ENCODE measurements at places on chromosomes 2 and 18.
A peak's percentile ranks its signal among the peaks of the same experiment; 100 is the strongest.

DNA sequence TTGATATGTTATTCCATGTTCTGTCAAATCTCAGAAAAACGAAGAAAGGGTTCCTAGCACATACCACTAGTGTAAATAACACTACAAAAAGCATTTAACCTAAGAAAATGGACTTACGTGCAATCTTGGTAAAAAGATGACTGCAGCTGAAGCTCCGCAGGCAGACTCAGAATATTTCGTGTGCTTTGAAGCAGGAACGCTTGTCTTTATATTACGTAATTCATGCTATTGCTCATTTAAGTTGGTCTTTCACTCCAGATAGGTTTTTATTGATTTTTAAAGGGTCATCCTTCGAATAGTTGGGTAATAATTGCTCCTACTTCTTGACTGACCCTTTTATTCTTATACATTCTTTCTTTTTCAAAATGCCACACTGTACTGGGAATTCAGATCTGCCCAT is 44.0 kb downstream of the ID2 start:
- DNase-seq, result no peak

GRCh38 chr2:59881218-59881617 is 672.2 kb downstream of the BCL11A start:
- DNase-seq, result no peak

- DNase-seq, result no peak
Measured at GRCh38 chr2:204692790-204693189, 147.5 kb downstream of the PARD3B start.

GRCh38 chr2:119713819-119714490 is 35.0 kb downstream of the TMEM177 start:
- DNase-seq, result no peak

DNA sequence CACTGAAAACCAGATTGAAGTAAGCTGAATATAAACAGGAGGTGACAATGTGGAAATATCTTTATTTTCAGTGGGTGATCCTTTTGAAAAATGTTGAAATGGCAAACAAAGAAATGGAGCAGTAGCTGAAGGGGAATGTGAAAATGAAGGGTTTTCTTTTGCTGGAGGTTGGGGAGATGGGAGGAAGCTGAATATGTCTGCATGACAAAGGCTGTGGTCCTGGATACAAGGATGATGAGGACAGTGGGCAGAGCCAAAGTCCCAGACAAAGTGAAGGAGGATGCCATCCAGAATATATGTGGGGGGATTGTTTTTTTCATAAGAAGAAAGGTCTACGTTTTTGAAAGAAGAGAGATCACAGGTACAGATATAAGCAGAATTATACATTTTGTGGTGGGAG is 6.7 kb downstream of the ALS2 start:
- DNase-seq, result no peak

GRCh38 chr2:219474285-219475060 is 24.2 kb upstream of the GMPPA start:
- no peak for DNase-seq

GRCh38 chr2:207082619-207083018 is 83.1 kb downstream of the KLF7 start:
- no peak for DNase-seq

DNA sequence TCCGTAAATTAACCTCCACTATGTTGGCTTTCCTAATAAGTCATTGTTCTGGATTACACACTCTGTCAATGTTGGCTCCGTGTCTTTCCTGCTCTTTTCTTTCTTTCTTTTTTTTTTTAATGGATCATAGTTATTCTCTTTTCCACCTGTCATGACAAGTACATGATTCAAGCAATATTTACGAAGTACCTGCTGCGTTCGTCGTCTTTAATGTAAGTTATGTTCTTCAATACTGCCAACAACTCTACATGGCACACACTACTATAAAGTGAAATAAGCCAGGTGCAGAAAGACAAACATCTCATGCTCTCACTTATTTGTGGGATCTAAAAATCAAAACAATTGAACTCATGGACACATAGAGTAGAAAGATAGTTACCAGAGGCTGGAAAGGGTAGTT is 239.1 kb downstream of the SCG2 start:
- DNase-seq, result no peak

DNA sequence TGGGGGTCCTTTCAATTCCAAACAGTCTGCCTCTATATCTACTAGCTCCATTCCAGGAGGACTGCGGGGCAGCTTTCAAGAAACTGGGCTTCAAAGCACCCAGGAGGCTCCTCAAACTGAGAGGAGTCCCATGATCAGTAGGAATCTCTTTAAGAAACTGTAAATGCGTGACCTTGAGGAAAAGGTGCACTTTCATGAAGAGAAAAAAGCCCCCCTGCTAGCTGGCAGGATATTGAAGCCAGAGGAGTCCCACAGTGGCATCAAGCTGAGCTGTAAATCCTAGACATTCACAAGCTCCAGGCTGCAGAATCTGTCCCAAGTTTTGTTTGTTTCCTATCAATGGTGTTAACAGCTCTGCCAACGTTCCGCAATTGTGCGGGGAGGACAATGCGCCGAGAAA is 790.1 kb downstream of the SLC4A3 start:
- DNase-seq, result no peak

DNA sequence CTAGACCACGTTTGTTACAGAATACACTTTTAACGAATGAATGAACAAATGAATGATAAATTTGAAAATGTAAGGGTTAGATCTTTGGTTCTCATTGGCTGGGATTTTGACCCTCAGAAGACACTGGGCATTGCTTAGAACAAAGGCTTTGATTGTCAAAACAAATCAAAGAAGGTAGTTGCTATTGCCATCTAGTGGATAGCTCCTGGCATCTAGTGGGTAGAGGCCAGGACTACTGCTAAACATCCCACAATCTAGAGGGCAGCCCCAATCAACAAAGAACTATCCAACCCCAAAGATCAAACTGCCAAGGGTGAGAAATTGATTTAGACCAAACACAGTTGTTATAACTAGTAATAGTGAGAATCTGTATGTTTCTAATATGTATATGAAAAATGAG is 552.3 kb downstream of the KCNJ3 start:
- peak; percentile 8 for DNase-seq

- DNase-seq, result no peak
Measured at GRCh38 chr2:197196541-197197180, 113.9 kb downstream of the ANKRD44 start.

DNA sequence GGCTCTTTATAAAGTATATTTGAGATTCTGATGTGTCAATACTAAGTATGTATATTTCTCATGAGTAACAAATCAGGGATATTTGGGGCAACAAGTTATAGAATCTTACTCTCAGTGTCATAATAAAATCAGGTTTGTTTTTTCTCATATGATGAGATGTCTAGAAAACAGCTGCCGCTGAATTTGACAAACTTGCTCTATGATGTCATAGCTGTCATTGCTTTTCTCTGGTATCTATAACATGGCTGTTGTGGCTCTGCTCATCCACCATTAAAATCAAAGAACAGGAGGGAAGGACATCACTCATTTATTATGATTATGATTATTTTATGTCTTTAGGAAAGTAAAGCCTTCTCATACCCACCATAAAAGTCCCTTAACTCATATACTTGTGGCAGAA is 417.2 kb upstream of the LRRTM4 start:
- no peak for DNase-seq

GRCh38 chr2:182646763-182647498 is 69.1 kb upstream of the DNAJC10 start:
- no peak for DNase-seq

DNA sequence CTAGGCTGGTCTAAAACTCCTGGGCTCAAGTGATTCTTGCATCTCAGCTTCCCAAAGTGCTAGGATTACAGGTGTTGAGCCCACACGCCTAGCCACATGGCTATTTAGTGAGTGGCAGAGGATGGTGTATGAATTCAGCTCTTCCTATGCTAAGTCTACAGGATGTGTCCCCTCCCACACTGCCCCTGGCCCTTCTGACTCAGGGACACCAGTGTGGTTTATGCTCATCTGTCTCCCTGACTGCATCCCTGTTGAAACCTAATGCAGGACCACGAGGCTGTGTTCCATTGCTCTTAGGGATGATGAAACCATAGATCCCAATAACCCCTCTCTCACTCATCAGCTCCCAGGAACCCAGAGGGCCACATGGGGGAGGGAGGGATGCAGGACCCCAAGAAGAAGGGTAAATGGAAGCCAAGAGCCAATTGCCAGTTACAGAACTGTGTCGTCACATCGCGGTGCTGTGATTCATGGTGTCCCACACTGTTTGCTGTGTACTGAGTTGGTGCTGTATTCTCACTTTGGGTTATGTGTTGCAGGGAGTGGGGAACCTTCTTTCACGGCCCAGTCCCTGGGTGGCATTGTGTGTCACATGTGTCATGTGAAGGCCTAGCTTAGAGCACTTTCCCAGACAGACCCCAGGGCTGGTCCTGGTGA is 102.9 kb upstream of the HAAO start:
- no peak for DNase-seq

DNA sequence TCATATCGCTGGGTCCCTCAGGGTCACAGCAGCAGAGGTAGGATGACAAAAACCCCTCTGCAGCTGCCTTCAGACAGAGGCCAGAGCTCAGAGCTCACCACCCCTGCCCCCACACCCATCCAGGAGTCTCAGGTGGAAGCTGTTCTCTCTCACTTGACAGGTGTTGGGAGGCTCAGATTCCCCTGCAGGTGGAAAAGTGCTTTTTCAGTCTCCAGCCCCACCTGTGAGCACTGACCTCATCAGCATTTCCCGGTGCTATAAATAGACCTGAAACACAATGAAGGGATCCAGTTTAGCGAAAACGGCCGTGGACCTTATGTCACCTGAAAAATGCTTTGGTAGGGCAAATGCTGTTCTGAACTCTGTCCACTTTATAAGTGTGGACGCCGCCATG is 254.9 kb downstream of the NDUFA10 start:
- no peak for DNase-seq

- DNase-seq, result no peak
Measured at GRCh38 chr2:151780938-151781337, 46.7 kb upstream of the NEB start.

- no peak for DNase-seq
Measured at GRCh38 chr18:65257149-65257548, 493.7 kb upstream of the CDH7 start.

DNA sequence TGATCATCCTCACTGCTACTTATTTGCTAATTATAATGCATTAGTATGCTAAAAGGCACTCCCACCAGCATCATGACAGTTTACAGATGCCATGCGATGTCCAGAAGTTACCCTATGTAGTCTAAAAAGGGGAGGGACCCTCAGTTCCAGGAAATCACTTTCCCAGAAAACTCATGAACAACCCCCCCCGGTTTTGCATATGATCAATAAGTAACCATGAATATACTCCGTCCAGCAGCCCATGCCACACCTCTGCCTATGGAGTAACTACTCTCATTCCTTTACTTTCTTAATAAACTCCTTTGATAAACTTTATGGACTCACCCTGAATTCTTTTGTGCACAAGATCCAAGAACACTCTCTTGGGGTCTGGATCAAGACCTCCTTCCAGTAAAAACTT is 86.8 kb downstream of the MALT1 start:
- DNase-seq, result no peak

DNA sequence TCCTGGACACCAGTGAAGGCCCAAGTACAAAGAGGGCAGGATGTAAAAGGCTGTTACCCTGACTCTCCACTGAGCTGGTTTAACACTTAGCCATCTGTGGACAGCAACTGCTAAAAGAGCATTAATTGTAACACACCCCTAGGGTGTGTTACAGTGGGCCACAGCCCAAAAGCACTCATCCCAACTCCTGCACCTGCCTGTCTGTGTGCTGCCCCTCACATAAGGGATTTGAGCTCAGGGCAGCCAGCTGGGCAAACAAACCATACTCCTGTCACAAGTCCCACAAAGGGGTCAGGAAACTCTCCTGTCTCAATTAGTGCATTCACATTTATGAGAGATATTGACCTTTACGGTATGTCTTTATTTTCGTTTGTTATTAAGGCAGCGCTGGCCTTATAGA is 833.1 kb upstream of the NXPH2 start:
- DNase-seq, result no peak

DNA sequence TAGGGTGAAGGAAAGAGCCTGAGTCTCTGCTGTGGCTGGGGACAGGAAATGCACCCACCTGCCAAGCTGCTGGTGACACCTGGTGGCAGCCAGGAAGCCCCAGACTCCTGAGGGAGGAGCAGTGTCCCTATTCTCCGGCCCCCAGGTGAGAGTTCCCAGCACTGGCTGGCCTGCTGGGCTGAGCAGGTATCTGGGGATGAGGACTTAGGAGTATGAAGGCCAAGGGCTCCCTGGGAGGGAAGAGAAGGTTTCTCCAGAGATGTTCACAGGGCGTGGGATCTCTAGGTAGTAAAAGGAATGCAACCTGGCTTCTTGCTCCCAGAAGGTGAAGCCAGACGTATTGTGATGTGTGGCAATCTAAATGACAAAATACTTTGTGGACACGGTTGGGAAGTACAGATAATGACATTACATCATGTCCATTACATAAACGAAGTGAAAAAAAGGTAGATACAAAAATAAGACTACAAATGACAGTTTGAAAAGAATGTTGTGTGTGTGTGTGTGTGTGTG is 75.8 kb upstream of the SLC1A4 start:
- DNase-seq, result no peak

DNA sequence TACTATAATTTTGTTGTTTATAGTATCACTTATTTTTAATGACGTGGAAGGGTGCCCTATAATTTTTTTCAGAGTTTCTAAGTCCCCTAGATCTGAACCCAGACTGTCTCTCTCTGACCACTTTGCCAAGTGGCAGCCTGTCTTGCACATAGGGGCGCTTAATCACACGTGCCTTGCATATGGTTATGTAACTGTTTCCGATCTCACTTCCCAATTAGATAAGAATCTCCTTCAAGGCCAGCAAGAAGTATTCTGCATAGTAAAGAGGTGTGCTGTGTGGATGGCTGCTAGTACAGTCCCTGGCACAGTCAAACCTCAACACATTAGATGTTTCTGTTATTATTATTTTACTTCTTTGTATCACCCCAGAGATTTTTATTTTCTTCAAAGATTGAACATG is 197.8 kb upstream of the SIX2 start:
- DNase-seq, result no peak

- DNase-seq, result no peak
Measured at GRCh38 chr2:142777742-142778141, 99.7 kb upstream of the KYNU start.

DNA sequence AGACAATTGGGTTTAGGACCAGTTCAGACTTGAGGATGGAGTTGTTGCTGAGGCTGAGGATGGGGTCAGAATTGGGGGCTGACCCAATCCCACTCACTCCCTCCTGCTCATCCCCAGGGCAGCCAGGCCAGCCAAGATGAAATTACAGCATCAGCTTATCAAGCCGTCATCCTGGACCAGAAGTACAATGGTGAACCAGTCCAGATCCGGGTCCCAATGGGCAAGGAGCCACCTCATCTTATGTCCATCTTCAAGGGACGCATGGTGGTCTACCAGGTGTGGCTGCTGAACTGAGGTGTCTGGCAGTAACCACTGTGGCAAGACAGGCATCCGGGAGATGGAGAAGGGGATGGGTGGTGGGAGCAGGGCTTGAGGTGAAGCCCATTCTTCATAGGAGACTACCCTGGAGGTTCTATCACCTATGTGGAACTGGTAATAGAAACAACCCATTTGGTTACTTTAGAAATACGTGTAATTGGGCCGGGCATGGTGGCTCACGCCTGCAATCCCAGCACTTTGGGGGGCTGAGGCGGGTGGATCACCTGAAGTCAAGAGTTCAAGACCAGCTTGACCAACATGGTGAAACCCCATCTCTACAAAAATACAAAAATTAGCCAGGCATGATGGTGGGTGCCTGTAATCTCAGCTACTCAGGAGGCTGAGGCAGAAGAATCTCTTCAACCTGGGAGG is 13.9 kb downstream of the VIL1 start:
- DNase-seq, result no peak

GRCh38 chr2:241902357-241902991 is 32.9 kb downstream of the RTP5 start:
- DNase-seq, result no peak
